Tibial artery (tissue), 4 donors: ENCODE measurements at places on chromosomes 6 and 20.
A peak's percentile ranks its signal among the peaks of the same experiment; 100 is the strongest.

GRCh38 chr20:38131588-38132121, 33.4 kb downstream of the TGM2 start:
- peak; percentile 9 for DNase-seq

GRCh38 chr6:38195113-38195635, 375.6 kb downstream of the ZFAND3 start:
- DNase-seq = no peak

DNA sequence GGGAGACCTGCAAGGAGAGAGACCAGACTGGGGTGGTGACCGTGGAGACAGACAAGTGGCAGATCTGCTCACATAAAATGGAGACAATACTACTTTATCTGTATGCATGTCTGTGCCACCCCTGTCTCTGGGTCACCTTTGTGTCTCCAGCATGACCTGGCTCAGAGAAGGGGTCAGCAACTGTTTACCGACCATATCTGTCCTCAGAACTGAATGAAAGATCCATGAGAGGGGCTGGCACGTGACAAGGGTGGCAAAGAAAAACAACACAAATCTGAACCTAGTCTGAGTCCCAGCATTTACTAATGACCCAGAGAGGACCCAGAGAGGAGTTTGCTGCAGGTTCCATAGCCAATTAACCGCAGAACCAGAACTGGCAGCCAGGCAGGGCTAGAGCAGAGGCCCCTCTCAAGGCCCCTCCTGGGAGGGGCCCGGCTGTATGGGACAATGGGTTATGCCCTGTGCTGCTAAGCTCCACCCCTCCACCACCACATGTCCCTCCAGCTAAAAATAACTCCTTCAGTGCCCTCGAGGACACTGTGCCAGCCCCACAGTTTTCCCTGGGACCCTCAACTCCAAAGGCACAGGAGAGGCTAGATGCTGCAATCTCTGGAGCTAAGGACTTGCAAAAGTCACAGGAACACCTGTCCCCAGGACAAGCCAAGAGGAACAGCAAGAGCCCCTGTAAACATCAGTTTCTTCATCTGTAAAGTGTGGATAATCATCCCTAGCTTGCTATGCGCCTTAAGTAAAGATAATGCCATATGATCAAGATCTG, 2.2 kb downstream of the AHCY start:
- no peak for DNase-seq

- no peak for DNase-seq
These were observed 31.4 kb upstream of the FBXO9 start for GRCh38 chr6:53033764-53034163.

GRCh38 chr20:5511930-5512329, 195.2 kb upstream of the PROKR2 start:
- no peak for DNase-seq

GRCh38 chr6:6219716-6220115, 100.7 kb downstream of the F13A1 start:
- DNase-seq = no peak

- no peak for DNase-seq
These were observed 462.1 kb upstream of the SOX4 start for GRCh38 chr6:21131406-21131805.

GRCh38 chr6:15776458-15776980, 113.7 kb upstream of the DTNBP1 start:
- DNase-seq = no peak

DNA sequence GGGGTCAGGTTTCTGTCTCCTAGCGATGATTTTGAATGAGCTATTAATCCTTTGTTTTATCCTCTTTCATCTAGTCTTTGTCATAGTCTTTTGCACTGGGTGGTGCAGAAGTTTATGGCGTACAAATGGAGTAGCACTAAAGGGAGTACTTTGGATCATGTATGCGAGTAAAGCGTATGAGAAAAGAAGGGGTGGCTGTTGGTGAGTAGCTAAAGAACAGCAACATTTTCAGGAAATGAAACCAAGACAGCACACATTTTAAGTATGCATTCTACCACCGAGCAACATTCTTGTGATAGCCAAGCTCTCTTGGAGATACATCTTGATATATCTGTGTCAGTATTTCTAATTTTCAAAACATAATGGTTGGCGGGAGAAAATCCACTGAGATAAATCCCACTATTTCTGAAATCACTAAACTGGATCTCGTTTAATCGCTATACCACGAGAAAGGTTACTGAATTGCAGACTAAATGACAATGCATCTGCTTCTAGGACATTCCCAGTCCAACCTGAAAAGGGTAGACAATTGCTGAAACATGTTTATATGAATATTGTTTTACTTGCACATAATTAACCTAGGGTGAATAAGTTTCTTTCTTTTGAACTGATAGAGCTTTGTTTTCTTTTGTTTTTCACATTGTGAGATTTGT, 196.1 kb downstream of the TRIM27 start:
- no peak for DNase-seq

GRCh38 chr20:58853976-58854637, 1.6 kb downstream of the GNAS start:
- no peak for DNase-seq

GRCh38 chr20:6559791-6560190, 207.7 kb upstream of the BMP2 start:
- DNase-seq = no peak

DNA sequence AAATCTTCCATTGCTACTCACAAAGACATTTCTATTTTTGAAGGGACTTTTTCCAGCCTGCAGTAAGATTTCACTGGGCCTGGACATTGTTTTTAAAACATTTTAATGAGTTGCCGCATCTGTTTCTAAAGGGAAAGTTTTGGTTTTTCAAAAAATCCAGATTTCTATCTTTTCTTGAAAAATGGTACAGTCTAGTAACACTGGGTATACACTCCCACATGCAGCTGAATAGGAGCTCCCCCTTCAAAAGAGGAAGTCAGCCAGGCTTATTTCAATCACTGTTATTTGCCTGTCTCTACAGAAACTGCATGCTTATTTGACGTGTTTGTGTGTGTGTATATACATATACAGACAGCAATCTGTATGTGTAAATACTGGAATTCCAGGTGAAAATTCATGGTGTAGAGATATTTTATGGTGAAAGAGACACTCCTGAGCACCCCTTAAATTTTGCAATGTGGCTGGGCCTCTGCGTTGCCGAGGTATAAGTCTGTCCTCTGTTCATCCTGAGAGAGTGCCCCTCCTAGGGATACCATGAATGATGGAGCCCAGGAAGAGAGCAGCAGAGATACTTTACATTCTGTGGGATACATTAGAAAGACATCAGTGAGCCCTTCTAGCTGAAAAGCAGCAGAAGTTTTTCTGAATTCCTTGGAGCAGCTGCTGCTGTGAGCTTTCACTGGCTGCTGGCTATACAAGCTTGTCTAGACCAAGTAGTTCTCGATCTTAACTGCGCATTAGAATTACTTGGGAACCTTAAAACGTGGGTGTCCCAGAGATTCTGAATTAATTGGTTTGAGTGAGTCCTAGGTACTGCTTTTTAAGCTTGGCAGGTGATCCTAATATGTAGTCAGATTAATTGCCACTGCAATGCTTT, 12.0 kb upstream of the ABRACL start:
- DNase-seq = no peak

DNA sequence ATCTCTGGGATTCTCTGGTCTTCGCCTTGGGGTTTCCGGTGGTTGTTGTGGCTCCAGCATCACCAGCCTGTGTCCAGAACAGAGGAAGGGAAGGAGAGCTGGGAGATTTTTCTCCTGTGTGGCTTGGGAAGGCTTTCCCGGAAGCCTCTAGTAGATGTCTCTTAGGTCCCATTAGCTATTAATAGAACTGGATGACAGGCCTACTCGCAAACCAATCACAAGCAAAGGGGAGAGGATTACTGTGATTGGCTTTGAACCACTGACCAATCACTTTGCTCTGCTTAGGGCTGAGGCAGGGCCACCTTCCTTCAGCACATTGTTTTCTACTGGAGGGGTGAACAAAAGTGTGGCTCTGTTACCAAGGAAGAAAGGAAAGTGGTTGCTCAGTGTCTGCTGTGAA, 203.4 kb upstream of the SULF2 start:
- no peak for DNase-seq

DNA sequence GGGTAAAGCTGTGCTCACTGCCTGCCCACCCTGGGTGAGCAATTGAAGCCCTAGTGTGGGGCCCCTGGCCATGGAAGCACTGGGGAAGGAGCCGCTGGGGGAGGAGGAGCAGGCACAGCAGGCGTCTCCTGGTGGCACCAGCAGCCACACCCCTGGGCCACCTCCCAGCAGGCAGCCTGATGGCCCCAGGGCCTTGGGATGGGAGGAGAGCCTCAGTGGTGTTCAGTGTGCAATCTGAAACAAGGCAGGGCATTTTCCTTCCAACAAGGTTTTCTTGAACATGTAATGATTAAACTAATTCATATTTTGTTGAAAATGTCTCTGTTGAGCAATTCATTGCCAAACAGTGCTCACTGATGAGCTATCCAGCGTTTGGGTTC, 151.0 kb downstream of the ZDHHC14 start:
- DNase-seq = no peak

GRCh38 chr6:88908598-88909548, 54.5 kb downstream of the RNGTT start:
- DNase-seq = no peak

DNA sequence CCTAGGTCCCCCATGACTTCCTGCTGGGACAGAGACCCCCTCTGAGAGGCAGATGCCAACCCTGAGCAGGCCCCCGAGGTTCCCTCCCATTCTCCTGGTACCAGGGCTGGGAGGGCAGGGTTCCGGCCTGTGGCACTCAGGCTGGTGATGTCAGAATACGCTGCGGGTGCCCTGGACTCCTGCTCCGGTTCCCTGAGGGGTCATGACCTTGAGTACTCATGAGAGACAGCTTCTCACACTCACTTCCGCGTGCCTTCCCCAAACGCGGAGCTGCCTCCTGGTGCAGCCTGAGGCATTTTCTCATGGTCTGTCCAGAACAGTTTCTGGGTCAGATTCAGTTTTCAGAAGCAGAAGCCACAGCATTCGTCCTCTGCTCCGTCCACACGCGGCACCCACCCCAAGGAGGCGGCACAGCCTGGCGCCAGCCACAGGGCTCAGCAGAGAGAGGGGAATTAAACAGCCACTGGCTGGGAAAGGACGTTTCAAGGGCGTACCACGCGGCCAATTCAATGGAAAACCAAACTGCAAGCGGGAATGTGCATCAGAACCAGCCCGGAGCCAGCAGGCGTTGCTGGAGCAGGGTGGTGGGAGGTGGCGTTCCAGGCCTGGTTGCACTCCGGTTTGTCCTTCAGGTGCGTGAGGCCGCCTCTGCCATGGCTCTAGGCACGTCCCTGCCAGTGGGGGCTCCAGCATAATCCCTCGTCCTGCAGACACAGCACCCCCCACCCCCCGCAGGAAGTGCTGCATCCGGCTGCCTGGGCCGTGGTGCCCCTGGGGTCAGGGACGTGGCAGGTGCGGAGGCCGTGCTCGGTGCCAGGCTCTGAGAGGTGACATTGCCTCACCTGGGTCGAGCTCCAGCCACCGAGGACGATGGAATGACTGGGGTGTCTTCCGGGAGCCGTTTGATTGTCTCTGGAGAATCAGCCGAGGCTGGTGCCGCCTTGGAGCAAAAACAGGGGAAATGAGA, 58.3 kb upstream of the BHLHE23 start:
- DNase-seq = peak; percentile 50

- DNase-seq = no peak
These were observed 26.9 kb downstream of the CLVS2 start for GRCh38 chr6:123022975-123023374.

DNA sequence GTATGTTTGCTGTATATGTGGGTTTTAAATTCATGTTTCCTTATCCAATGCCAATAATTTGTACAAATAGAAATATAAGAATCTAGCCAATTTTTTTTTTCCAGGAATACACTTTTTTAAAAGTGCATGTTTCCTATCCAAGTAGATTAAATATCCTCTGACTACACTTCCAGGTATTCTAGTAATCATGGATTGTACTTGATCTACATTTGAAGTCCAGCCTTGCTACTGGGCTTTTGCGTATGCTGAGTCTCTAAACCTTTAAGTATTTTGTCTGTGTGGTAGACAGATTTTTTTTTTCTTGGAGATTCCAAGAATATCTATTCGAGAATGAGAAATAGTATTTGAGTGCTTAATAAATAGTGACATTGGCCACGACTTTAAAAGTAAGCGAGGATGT, 188.3 kb downstream of the SASH1 start:
- DNase-seq = no peak

GRCh38 chr6:142887517-142887916, 57.5 kb downstream of the HIVEP2 start:
- DNase-seq = no peak

DNA sequence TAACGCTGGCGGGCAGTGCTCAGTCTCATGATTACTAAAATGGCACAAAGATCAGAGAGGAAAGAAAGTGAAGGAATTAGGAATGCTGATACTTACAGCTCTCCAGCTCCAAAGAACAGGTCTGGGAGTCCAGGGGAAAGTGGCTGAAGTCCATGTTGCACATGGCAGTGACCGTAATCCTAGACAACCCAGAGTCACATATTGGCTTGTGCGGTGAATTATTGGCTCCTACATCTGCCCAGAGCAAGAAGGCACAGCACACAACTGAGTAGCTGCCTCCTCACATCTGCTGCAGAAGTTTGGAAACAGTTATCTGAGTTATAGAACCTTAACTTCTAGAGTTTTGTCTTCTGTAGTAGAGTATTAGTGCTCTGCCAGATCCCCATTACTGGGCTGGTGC, 47.2 kb downstream of the GABRR2 start:
- DNase-seq = no peak

DNA sequence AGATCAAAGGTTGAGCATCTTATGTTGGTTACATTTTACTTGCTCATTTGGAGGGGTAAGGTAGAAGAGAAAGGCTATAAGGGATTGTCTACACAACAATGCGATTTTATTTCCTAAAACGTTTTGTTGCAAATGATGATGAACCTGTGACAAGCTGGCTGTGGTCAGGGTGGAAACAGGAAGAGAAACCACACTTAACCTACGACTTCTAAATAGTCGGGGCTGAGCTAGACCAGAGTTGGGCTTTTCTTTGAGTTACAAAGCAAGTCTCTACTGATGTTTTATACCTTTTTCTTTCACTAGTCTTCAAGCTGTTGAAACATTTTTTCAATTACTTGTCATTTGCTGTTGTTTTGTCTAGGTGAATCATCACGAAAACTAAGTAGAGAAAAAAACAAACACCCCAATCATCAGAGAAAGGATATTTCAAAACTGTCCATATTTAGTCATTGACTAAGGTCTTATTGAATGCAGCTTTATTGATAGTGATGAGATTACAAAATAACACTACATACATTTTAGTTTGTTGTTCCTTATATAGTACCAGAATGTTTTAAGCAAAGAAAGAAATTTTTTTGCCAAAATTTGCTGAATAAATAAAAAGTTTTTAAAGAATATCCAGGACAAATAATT, 18.0 kb downstream of the KLHL31 start:
- no peak for DNase-seq

- no peak for DNase-seq
These were observed 198.3 kb downstream of the JARID2 start for GRCh38 chr6:15444081-15444731.

DNA sequence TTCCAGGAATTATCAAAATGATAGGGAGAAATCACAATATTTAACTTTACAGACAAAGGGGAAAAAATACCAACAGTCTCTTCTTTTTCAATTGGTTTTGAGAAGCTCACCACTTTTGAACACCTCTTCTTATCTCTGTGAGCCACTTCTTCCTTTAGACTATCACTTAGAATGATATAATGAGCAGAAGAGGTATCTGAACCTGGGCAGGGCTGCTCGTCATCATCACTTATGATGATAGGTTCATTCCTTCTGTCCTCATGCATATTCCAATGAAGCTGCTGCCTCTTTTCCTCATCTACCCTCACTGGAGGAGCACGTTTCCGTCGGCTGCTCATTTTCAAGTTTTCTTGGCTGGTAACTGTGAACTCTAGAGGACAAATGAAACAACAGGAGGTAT, 9.2 kb downstream of the SHPRH start:
- no peak for DNase-seq

- DNase-seq = peak; percentile 80
These were observed 5.7 kb downstream of the MAFB start for GRCh38 chr20:40683221-40683893.

GRCh38 chr6:118559659-118560058, 11.6 kb downstream of the PLN start:
- no peak for DNase-seq
